ENCODE measurements at places on chromosomes 2 and 18.

DNA sequence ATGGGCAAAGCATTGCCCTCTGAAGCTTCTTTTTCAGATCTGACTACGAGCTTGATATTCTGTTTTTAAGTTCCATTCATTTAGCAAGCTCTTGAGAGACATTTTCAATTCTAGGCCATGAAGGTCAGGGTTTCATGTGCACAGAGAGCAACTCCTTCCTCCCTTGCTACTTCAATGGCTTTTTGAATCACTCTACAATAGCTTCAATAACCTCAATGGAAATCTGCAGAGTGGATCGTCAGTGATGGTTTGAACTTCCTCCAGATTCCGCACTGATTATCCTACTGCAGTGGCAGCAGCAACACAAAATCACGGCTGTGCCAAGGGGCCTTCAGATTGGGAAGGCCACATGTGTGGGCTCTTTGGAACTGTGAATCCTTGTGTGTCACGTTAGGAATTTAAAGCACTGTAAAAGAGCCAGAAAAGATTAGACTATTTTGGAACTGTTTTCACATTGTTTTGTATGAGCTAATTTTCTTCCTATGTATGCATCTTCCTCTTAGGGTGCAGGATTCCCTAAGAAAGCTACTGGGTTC lies 88.4 kb upstream of the MGAT4A start:
- no peak for DNase-seq

DNA sequence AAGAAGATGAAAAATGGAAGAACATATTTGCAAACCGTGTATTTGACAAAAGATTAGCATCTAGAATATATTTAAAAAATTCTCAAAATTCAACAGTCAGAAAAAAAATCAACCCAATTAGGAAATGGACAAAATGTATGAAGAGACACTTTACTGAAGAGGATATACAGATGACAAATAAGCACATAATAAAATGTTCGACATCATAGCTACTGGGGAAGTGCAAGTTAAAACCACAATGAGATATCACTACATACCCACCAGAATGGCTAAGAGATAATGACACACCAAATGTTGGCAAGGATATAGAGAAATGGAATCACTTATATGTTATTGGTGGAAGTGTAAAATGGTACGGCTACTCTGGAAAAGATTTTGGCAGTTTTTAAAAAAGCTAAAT lies 11.7 kb upstream of the NUP35 start:
- no peak for DNase-seq

DNA sequence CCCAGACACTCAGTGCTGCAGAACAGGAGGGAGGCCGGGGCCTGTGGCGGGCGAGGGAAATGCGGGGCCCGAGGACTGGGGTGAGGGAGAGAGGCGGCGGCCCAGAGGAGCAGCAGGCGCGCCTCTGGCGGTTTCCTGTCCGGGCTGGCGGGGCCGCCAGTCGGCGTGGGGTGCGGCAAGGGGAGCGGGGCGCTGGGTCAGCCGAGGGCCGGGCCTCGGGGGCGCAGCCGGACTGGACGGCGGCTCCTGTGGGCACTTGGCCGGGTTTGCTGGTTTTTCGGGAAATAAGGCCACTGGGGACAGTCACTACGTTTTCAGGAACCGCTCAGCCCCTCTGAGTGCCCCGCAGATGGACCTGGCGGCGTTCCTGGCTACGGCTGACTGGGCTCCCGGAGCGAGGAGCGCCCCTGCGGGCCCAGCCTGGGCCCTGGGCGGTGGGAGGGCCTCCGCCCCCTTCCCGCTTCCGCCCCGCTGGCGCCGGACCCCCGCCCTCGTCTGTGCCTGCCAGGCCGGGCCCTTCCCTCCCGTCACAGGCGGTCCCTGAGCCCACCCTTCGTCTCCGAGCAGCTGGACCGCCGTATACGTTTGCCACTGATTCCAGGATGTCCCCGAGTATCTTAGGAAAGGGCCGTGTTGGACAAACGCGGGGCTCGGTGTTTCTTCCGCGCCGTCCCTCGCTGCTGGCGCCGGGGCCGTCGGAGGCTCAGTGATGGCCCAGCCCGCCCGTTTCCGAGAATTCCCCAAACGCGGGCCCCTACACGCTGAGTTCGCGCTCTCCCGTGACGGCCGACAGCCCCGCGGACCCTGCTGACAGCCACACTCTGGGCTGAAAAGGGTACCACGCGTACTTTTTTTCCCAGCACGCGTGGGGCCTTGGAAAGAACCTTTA lies 84.6 kb downstream of the FAM210A start:
- no peak for DNase-seq

- DNase-seq, result no peak
These were observed 190.4 kb upstream of the CRIM1 start for GRCh38 chr2:36165132-36165531.

GRCh38 chr2:155651851-155652250 lies 680.7 kb downstream of the NR4A2 start:
- DNase-seq, result peak; percentile 54

DNA sequence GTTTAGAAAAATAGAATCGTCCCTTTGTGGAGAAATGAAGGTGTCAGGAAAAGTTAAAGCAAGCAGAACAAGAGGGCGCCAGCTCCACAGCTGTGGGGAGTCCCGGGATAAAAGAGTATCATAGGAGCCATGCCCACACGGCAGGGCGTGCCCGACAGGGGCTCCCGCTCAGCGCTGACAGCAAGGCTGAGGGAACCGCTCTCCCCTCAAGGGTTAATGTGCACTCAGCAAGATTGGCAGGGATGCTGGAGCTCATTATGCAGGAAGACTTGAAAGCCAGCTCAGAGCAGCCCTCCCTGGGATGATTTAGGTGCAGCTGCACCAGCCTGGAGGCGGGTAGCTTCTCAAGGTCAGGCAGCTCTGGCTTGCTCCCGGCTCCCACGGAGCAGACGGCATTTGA lies 500.2 kb downstream of the EIPR1 start:
- no peak for DNase-seq

DNA sequence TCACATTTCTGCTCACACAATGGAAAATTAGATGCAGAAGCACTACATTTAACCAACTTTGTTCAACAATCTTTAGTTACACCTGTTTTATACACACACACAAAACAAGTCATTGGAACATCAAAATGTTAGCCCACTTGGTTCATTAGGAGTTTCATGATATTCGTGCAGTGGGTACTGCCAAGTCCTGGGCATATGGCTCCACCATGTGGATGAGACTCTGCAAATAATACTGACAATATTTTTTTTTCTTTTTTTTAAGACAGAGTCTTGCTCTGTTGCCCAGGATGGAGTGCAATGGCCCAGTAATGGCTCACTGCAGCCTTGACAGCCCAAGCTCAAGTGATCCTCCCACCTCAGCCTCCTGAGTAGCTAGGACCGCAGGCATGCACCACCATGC lies 34.5 kb upstream of the GRB14 start:
- DNase-seq, result no peak
